Astrocyte of the cerebellum (primary cell): ENCODE measurements at places on chromosomes 5 and 9.

DNA sequence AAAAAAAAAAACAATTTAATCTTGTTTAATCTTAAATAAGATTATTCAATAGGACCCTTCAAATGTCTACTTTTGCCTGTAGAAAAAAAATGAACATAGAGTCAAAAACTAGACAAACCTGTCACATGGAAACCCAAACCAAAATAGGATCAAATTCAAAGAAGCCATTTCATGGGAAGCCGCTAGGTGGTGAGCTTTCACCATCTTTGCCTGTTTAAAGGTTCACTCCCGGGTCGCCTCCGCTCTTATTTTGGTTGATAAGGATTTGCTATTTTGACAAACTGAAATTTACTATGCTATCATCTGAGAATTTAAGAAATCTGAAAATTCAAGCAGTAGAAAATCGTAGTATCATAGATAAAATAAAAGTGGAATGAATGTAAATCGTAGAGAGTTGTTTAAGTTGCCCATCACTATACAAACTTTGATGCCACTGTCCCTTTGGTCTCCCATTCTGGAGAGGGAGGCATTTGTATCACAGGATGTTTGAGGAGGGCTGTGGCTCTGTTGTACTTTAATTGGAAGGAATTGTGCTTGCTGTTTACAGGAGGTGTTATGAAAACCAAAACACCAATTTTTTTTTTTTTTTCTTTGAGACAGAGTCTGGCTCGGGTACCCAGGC, 43.5 kb upstream of the DNAH5 start:
- DNase-seq = peak; percentile 56

DNA sequence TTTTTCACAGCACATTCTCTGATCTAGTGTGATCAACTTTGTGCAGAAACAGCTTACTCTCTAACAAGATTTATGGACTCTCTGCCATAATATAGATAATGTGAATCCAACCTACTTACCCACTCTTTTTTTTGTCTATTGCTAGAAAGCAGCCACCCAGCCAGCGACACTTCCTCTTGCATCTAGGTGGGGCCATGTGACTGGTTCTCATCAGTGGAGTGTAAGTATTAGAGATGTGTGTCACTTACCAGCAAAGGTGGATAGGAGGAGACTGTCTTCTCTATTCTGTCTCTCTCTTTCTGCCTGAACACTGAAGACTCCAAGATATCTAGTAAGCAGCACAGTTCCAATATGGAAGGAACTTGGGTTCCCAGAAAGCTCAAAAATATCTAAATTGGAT, 174.8 kb downstream of the MCTP1 start:
- no peak for DNase-seq

DNA sequence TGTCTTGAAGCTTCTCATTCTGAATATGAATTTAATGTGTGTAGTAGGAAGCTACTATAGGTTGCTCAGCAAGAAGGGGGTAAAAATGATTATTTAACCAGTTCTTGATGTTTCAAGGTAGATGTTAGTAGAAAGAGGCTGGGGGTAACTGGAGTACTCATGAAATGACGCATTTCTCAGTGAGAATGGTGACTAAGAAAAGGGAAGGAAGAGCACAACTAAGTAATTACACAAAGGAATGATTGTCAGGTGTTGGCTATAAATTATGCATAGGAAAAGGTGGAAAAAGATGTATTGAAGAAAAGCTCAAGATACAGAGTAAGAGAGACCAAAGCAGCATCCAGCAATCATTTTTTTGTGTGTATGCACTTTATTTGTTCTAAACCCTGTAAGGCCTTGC, 1.4 kb upstream of the PSIP1 start:
- no peak for DNase-seq

- DNase-seq = no peak
Measured at GRCh38 chr5:167726642-167727041, 564.8 kb upstream of the WWC1 start.
